Glutamatergic neuron (in vitro differentiated cells): ENCODE measurements at places on chromosomes 16 and 17. TPM values are rescaled to one million over a fixed set of nuclear protein-coding genes. Genes with fewer than 3 reads are reported as not detected.

- H3K27ac ChIP-seq = no peak overlapping the region
- H3K4me3 ChIP-seq = no peak overlapping the region
- peaks cover 2% of the 10 kb centered on the region for H3K4me1 ChIP-seq
- peaks cover 8% of the 10 kb centered on the region for H3K27me3 ChIP-seq
- no peak for DNase-seq
These were observed 11.5 kb upstream of the TPPP3 start for GRCh38 chr16:67404740-67405226.

- H3K4me3 ChIP-seq = peak overlapping the region; percentile 86
- DNase-seq = no peak
- no peaks in the 10 kb centered on the region for H3K36me3 ChIP-seq
- peaks cover 6% of the 10 kb centered on the region for H3K27me3 ChIP-seq
These were observed 259.6 kb downstream of the ZFHX3 start for GRCh38 chr16:72788269-72788809.

DNA sequence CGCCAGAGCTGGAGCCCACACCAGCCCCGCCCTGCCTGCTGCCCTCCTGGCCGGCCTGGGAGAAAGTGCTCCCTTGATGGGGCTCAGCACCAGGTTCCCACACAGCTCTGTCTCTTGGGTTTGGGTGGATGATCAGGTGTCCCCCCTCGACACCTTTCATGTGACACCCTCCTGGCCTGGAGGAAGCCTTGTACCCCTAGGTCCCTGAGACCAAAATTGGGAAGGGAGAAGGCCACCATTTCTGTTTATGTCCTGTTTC is 19.4 kb upstream of the PLLP start:
- no peaks in the 10 kb centered on the region for H3K36me3 ChIP-seq
- H3K27ac ChIP-seq = no peak overlapping the region
- no peak for DNase-seq

- H3K27ac ChIP-seq = no peak overlapping the region
- H3K27me3 ChIP-seq = peaks cover 5% of the 10 kb centered on the region
- no peak overlapping the region for H3K4me3 ChIP-seq
- DNase-seq = no peak
- peaks cover 10% of the 10 kb centered on the region for H3K4me1 ChIP-seq
These were observed 3.9 kb downstream of the PAQR4 start for GRCh38 chr16:2973093-2973492.

DNA sequence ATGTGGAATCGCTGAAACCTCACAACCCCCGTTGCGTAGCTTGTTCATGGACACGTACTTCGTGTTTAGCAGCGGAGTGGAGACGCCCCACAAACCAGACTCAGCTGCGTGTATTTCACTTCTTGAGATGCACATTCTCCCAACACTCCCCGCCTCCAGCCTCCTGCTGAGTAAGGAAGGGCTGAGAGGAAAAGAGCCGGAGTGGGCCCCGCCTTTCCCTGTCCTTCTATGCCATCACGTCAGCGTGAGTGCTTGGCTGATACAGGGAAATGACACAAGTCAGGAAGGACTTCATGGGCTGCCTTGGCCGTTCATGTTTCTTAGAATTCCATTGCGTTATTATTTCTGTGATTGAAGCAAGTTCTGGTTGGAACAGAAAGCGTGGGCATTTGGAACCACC is 68.6 kb upstream of the CBX4 start:
- H3K27ac ChIP-seq = no peak overlapping the region
- H3K4me3 ChIP-seq = no peak overlapping the region
- no peak for DNase-seq

GRCh38 chr17:42010898-42011516 is 6.2 kb downstream of the DNAJC7 start:
- H3K27ac ChIP-seq = no peak overlapping the region
- H3K4me3 ChIP-seq = no peak overlapping the region
- peaks cover 9% of the 10 kb centered on the region for H3K4me1 ChIP-seq
- H3K36me3 ChIP-seq = no peaks in the 10 kb centered on the region

DNA sequence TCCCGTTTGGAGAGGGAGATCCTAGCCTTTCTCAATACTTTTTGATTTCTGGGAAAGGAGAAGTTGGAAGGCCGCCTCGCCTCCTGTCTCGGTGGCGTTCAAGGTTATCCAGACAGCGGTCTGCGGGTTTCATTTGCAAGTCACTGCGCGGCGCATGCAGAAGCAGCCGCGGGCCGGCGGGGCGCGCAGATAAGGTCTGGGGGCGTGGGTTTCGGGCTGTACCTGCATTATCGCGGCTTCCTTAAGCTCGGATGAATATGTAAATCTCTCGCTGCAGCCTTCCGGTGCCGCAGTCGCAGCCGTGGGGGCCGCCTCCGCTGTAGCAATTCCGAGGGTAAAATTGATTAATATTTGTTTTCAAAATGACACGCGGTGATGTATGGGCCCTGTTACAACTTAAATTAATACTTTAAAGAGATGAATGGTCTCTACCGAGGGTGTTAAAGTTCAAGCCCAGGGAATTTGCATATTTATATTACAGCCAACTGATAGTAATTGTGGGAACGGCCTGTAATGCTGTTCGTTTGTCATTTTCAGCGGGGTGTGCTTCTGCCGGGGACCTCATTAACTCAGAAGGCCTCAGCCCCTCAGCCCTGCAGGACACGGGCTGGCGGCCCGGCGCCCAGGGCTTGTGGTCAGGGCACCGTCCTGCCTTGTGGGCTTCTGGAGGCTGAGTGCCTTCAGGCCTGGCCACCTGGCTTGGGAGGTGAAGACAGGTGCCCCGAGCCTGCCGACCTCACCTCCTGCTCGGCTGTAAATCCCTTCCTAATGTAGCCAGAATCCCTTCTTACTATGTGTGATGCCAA is 99.4 kb downstream of the CYLD start:
- no peaks in the 10 kb centered on the region for H3K36me3 ChIP-seq
- no peak overlapping the region for H3K27ac ChIP-seq
- peaks cover 3% of the 10 kb centered on the region for H3K27me3 ChIP-seq

GRCh38 chr17:37429453-37429852 is 22.8 kb downstream of the TADA2A start:
- H3K27ac ChIP-seq = no peak overlapping the region
- no peak for DNase-seq
- H3K36me3 ChIP-seq = no peaks in the 10 kb centered on the region
- no peaks in the 10 kb centered on the region for H3K4me1 ChIP-seq

GRCh38 chr17:29663155-29663554 is 40.4 kb upstream of the CORO6 start:
- peaks cover 5% of the 10 kb centered on the region for H3K36me3 ChIP-seq
- DNase-seq = no peak
- H3K27ac ChIP-seq = no peak overlapping the region
- no peak overlapping the region for H3K4me3 ChIP-seq

GRCh38 chr16:74691093-74691855 is 9.4 kb downstream of the MLKL start:
- no peak overlapping the region for H3K27ac ChIP-seq
- no peaks in the 10 kb centered on the region for H3K4me1 ChIP-seq
- no peaks in the 10 kb centered on the region for H3K36me3 ChIP-seq
- DNase-seq = no peak
- no peaks in the 10 kb centered on the region for H3K27me3 ChIP-seq

DNA sequence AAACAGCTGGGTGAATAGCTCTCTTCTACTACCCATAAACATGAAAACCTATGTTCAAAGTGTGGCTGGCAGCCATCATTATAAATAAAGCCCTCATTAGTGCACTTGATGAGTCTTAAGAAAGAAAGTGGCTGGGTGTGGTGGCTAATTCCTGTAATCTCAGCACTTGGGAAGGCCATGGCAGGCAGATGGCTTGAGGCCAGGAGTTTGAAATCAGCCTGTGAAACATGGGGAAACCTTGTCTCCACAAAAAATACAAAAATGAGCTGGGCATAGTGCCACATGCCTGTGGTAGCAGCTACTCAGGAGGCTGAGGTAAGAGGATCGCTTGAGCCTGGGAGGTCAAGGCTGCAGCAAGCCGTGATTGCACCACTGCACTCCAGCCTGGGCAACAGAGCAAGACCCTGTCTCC is 28.3 kb upstream of the APPBP2 start:
- H3K27ac ChIP-seq = no peak overlapping the region
- peaks cover 2% of the 10 kb centered on the region for H3K27me3 ChIP-seq
- H3K4me3 ChIP-seq = no peak overlapping the region
- H3K4me1 ChIP-seq = no peaks in the 10 kb centered on the region

DNA sequence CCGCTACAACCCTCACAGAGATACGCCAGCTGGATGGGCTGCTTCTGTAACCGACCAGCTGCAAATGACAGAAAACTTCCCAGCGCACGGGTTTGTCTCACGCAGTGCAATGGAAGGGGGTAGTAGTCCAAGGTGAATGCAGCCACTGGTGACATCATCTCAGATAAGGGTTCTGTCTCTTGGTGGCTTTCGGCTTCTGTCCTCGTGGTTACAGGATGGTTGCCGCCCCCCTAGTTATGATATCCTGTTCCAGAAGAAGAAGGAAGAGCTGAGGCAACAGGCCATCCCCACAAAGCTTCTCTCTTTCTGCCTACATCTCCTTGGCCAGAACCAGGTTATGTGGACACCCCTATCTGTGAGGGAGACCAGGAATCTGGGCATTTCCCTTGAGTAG is 40.3 kb upstream of the BAHCC1 start:
- H3K4me3 ChIP-seq = no peak overlapping the region
- peaks cover 4% of the 10 kb centered on the region for H3K27me3 ChIP-seq
- peaks cover 14% of the 10 kb centered on the region for H3K4me1 ChIP-seq

DNA sequence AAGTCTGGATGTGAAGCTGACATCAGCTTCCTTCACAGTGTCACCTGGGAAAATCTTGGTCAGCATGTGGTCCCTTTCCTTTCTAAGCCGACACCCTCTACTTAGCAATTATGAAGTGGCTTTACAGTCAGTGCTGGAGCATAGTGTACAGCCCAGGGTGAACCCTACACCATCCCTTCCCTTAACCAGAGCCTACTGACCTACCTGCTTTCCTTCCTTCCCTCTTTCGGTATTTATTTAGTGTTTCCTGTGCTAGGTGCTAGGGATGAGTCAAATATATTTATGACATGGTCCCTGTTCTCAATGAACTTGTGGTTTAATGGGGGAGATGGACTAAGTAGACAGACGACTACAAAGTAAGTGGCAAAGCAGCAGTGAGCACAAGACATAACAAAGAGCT is 77.5 kb downstream of the CDK5R1 start:
- no peaks in the 10 kb centered on the region for H3K4me1 ChIP-seq
- DNase-seq = no peak
- H3K27me3 ChIP-seq = no peaks in the 10 kb centered on the region
- H3K27ac ChIP-seq = no peak overlapping the region
- H3K4me3 ChIP-seq = no peak overlapping the region

- peaks cover 8% of the 10 kb centered on the region for H3K4me1 ChIP-seq
- H3K4me3 ChIP-seq = peak within 1 kb of the TSS; percentile 42
- DNase-seq = peak; percentile 39
- H3K27me3 ChIP-seq = peaks cover 8% of the 10 kb centered on the region
These were observed at the start of gene SECTM1 for GRCh38 chr17:82333279-82334171. TSS of gene SECTM1 (minus strand) at chr17:82333766. CDS start at chr17:82327240, 6,526 bp downstream.

DNA sequence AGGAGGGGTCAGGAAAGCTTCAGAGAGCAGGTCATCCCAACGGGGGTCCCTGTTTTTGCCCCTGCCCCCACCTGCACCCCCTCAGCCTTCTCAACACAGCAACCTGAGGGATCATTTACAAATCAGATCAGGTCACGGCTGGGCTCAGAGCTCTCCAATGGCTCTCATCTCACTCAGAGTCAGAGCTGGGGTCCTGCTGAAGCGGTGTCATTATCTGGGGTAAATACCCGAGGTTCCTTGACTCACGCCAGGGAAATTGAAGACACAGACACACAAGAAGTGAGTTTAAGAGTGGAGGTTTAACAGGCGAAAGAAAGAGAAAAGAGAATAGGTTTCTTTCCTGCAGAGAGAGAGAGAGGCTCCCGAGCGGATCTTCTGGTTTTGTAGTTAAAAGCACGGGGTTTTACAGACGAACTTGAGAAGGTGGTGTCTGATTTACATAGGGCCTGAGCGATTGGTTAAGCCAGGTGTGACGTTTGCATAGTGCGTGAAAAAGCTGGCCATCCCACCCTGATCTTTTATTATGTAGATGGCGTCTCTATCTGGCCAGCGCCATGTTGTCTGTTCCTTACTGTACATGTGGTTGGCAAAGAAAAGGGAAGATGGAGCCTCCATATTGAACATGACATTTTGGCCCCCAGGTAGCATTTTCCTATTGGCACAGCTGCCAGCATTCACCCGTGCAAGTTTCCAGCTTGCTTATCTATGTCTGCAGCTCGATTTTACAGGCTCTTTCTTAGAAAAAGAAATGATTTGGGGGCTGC is 51.4 kb downstream of the WSB1 start:
- H3K27ac ChIP-seq = peak overlapping the region; percentile 96
- DNase-seq = peak; percentile 61
- peak overlapping the region; percentile 95 for H3K4me3 ChIP-seq
- H3K4me1 ChIP-seq = peaks cover 11% of the 10 kb centered on the region

- no peaks in the 10 kb centered on the region for H3K27me3 ChIP-seq
- no peaks in the 10 kb centered on the region for H3K4me1 ChIP-seq
- DNase-seq = no peak
- no peaks in the 10 kb centered on the region for H3K36me3 ChIP-seq
These were observed 22.0 kb downstream of the C16orf87 start for GRCh38 chr16:46808997-46809396.

- no peaks in the 10 kb centered on the region for H3K36me3 ChIP-seq
- H3K4me1 ChIP-seq = no peaks in the 10 kb centered on the region
- H3K27ac ChIP-seq = no peak overlapping the region
- H3K4me3 ChIP-seq = no peak overlapping the region
- no peak for DNase-seq
- peaks cover 3% of the 10 kb centered on the region for H3K27me3 ChIP-seq
These were observed 73.2 kb upstream of the C16orf82 start for GRCh38 chr16:26993511-26993910.

DNA sequence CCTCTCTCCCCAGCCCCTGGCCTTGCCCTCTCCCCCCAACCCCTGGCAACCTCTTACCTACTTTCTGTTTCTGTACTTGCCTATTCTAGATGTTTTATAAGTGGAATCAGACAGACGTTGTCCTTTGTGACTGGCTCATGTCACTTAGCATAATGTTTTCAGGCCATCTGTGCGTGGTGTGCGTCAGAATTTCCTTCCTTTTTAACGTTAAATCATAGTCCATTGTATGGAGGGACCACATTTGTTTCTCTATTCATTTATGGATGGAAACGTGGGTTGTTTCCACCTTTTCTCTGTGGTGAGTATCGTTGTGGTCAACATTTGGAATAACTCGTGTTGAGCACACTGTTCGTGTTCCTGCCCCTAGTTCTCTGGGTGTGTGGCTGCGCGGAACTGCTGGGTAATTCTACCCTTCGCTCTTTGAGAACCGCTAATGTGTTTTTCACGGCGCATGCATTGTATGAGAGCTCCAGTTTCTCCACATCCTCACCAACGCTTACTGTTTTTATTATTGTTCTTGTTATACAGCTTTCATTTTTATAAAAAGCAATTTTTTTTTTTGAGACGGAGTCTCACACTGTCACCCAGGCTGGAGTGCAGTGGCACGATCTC is 26.3 kb downstream of the ACTG1 start:
- H3K36me3 ChIP-seq = no peaks in the 10 kb centered on the region
- peaks cover 24% of the 10 kb centered on the region for H3K4me1 ChIP-seq
- peak overlapping the region; percentile 60 for H3K27ac ChIP-seq
- H3K4me3 ChIP-seq = peak overlapping the region; percentile 53
- H3K27me3 ChIP-seq = peaks cover 4% of the 10 kb centered on the region
- DNase-seq = no peak

The MFAP4 gene
- total RNA-seq = 37.7 TPM

The TELO2 gene
- 101 TPM for total RNA-seq

The RGS11 gene
- 18.2 TPM for total RNA-seq

The MYL11 gene
- total RNA-seq = not detected

The SLC6A4 gene
- total RNA-seq = not detected

The MILR1 gene
- total RNA-seq = not detected

The CTF1 gene
- 1.7 TPM for total RNA-seq
